ENCODE measurements at places on chromosomes 2 and 18.

DNA sequence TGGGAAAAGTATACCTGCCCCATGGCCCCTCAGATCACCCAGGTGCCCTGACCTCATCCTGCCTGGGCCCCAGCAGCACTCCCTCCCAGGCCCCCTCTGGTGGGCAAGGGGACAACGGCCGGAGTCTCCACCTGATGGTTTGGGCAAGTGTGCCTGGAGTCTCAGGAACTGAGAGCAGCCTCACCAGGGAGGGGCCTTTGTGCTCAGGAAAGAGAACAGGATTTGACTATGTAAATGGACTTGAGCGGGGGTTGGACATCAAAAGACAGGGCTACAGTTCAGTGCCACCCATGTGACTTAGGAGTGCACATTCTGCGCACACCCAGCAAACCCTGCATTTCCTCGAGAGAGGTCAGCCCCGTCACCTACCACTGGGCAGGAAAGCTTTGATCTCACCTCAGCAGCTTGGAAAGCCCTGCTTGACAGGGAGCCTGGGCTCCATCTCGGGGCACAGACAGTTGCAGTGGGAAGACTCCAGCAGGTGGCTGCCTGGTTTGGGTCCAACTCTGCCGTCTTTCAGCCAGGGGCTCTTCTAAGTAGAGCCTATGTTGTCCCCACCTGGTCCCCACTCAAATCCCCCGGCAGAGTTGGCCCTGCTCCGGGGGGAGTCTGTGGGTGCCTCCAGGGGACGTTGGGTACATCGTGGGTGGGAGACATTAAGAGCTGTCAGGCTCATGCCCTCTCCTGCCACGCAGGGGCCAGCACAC lies 3.3 kb downstream of the INPP5D start:
- peak; percentile 31 for DNase-seq

- no peak for DNase-seq
Observed at GRCh38 chr2:219286436-219287115, 7.4 kb downstream of the DNAJB2 start.

DNA sequence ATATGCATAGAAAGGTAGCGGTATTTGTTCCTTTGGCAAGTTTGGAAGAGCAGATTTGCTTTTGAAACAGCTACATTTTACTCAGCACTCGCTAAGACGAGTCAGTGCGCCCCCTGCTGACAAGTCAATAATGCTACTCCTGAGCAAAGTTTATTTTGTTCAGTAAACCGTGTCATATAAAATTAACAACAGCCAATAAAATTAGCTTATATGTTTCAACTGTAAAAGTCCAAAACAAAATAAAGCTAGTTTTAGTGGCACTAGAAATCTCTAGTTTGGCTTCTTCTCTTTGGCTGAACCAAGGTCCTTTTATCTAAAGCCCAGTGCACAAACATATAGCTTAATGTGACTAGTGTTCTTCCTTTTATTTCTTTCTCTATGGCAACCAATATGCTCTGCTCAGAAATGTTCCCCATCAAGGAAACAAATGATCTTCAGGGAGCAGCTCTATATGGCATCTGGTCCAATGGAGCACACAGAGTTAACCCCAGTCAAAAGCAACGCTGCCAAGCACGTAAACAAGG lies 4.2 kb upstream of the POU3F3 start:
- DNase-seq: peak; percentile 91

DNA sequence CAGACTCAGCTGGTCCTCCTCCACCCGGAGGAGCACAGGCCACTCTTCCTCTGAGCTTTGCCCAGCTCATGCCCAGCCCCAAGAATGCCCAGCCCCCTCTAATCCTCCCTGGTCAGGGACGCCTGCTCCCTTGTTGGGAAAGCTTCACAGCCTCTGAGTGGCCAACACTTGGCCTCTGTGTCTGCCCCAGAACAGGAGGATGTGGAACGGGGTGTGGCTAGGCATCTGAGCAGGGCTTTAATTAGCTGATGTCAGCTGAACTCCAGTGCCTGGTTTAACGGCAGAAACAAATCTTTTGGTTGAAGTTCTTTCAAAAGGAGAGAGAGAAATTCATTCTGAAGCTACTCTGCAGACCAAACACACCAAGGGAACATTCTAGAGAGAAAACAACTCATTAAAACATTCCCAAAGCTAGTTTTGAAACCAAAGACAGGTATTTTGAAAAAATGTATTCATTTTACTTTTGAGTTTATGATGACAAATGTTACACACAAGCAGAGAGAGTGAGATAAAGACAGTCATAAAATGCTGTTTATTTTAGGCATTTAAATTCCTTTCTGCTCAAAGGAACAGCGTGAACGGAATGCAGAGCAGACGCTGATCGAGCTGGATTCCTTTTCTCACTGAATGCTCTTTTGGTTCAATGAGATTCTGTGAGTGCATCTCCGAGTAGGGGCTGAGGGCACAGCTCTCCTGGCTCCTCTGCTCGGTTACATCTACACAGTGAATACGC lies 63.8 kb downstream of the RTP5 start:
- peak; percentile 43 for DNase-seq

- no peak for DNase-seq
Observed at GRCh38 chr2:140876015-140876414, 1254.8 kb downstream of the LRP1B start.

GRCh38 chr2:216621292-216621691 lies 11.9 kb upstream of the IGFBP2 start:
- no peak for DNase-seq

DNA sequence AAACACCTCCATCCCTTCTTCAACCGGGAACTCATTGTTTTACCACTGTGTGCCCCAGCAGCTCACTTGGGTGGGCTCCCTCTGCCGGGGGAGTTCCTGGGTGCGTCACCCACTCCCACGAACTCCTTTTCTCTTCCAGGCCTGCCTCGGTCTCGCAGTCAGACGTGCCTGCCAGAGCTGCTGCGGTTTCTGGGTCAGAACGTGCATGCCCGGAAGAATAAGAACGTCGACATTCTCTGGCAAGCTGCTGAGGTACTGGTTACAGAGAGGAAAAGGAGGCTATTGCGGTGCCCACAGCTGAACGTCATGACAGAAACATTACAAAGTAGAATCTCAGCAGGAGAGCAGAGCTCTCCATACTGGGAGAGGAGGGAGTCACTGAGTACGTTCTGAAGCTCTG lies 35.6 kb downstream of the COA5 start:
- DNase-seq: no peak

- no peak for DNase-seq
Observed at GRCh38 chr2:175371378-175371777, 189.9 kb upstream of the ATP5MC3 start.

DNA sequence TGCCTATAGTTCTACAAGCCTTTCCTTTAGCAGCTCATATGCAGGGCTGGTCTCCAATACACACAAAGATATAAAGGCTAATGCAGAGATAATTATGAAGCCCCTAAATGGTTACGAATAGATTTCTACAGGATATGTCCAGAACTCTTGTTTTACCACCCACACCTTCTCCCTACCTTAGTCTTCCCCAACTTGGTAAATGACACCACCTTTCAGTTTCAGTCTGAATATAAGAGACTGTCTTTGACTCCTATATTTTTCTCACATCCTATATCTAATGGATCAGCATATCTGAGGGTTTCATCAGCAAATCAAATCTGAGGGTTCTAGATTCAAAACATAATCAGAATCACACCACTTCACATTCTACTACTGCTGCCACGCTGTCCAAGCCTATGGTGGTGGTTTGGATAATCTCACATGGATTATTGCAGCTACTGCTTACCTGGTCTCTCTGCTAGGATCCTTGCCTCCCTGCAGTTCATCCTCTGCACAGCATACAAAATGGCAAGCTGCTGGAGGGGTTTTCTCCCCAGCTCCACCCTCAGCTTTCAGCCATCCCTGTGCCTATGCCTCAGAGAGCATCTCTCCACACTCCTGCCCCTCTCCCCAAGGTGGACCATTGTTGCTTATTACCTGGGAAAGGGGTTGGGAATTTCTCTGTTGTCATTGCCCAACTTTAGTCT lies 178.0 kb upstream of the SPOPL start:
- DNase-seq: no peak

- no peak for DNase-seq
Observed at GRCh38 chr2:53247956-53248735, 519.5 kb upstream of the CHAC2 start.

GRCh38 chr2:191051825-191052778 lies 38.1 kb upstream of the STAT1 start:
- peak; percentile 57 for DNase-seq

GRCh38 chr18:2337552-2338141 lies 233.7 kb downstream of the METTL4 start:
- DNase-seq: peak; percentile 51

DNA sequence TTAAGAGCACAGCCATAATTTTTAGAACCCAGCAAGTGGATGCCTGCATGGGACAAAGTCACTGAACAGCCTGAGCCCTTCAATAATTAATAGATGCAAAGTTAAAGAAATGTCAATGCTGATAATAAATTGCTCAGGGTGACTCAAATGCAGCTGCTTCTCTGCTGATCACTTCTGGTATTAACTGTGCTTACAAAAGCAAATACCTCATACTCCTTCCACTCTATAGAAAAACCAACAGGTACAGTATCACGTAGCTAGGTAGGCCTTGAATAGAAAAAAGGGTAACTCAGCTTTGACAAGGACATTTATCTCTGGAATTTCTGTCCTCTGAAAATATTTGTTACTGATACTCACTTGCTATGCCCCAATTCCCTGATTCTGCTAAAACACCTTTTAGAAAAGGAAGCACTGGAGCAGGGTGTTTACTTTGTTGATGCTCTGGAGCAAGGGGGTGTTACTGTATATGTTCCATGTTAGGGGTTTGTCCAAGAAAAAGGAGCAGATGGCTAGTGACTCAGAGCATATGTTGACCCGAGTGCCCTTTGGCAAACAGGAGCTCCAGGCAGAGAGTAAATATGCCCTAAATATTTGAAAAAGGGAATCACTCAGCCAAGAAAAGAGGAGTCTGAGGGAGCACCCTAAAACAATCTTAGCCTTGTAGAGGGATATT lies 59.1 kb upstream of the RTN4 start:
- no peak for DNase-seq

GRCh38 chr2:79833235-79833878 lies 320.5 kb downstream of the CTNNA2 start:
- DNase-seq: peak; percentile 40

DNA sequence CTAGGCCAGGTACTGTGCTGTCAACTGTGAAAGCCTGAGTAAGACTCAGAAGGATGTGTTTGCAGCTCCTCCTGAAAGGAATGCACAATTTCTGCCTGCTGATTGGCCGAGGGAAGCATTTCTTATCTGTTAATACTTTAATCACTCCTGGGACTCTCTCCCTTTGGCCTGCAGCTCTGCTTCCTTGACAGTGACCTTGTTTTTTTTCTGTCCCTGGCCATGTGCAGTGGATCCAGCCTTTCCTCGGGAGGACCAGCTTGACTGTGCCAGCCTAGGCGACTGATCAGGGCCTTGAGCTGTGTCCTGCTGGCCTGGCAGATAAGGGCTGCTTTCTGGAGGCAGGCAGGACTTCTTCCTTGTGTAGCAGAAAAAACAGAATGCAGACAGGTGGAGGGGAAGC lies 10.0 kb downstream of the RNF144A start:
- DNase-seq: no peak

- no peak for DNase-seq
Observed at GRCh38 chr18:21798126-21798525, 57.5 kb downstream of the MIB1 start.

- DNase-seq: no peak
Observed at GRCh38 chr2:207825045-207825954, 55.6 kb upstream of the FZD5 start.

GRCh38 chr2:113878743-113879142 lies 11.1 kb upstream of the ACTR3 start:
- no peak for DNase-seq

DNA sequence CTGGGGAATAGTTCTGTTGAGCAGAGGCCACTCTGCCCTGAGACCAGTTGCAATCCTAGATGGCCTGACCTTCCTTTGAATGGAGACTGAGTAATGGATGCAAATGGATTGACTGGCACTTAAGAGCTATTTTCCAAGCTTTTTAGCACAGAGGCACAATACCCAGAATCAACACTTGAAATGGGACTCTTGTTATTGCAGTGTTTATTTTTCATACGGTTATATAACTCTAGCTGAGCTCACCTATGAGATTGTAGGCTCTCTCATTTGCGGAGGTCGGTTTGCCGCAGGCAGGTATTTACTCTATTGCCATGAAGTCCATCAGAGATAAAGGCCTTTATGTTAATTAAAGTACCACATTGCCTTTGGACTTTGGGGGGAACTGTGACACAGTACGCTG lies 422.3 kb upstream of the CELF4 start:
- no peak for DNase-seq

- DNase-seq: no peak
Observed at GRCh38 chr2:136891100-136891499, 125.8 kb downstream of the THSD7B start.

- peak; percentile 21 for DNase-seq
Observed at GRCh38 chr2:27798948-27799645, 27.6 kb downstream of the MRPL33 start.

- peak; percentile 9 for DNase-seq
Observed at GRCh38 chr18:54672846-54673475, 81.9 kb downstream of the DYNAP start.

GRCh38 chr2:190547886-190548285 lies 13.4 kb upstream of the NEMP2 start:
- no peak for DNase-seq
